ENCODE measurements at places on chromosomes 2 and 18. TPM values are rescaled to one million over a fixed set of nuclear protein-coding genes. Genes with fewer than 3 reads are reported as not detected.

DNA sequence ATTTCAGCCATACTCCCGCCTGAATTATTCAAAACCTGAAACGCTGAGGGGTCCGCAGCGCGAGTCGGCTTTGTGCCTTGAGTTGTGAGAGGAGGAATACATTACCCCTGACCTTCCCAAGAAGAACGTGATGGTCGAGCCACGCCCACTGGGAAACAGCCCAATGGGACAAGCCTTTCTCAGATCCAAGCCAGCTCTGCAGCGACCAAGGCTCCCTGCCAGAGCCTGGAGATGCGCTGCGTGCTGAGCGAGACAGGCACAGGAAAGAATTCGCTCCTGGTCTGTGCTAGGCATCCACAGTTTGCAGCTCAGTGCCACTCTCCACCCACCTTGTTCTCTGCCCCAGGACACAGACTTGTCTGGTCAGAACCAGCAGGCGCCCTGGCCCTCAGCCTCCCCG is 74.1 kb upstream of the GLI2 start:
- no peak for DNase-seq
- H3K36me3 ChIP-seq: peaks cover under 1% of the 10 kb centered on the region
- peaks cover 9% of the 10 kb centered on the region for H3K27me3 ChIP-seq
- H3K4me1 ChIP-seq: no peaks in the 10 kb centered on the region
- no peak overlapping the region for H3K27ac ChIP-seq

- H3K27me3 ChIP-seq: peaks cover 43% of the 10 kb centered on the region
- no peak overlapping the region for H3K27ac ChIP-seq
- H3K4me1 ChIP-seq: no peaks in the 10 kb centered on the region
- no peak for DNase-seq
- H3K36me3 ChIP-seq: no peaks in the 10 kb centered on the region
- no peak overlapping the region for H3K4me3 ChIP-seq
These were observed 33.1 kb upstream of the TWIST2 start for GRCh38 chr2:238814815-238815214.

DNA sequence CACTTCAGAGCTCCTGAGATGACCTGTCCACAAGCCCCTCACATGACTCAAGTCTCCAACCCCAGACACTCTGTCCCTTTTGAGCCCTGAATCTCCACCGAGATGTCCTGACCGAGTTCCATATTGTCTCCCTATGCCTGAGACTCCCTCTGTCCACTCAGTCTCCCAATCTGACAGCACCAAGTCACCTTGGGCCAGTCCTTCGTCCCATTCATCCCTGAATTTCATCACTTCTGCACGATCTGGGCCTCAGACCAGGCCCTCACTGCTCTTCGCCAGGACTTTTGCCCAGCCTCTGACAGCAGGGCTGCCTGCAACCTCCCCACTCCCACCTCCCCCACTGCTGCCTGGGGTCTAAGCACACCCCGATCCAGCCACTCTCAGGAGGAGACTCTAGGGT is 4.3 kb upstream of the MOCOS start:
- H3K36me3 ChIP-seq: peaks cover 4% of the 10 kb centered on the region
- peaks cover 3% of the 10 kb centered on the region for H3K27me3 ChIP-seq
- H3K27ac ChIP-seq: no peak overlapping the region
- DNase-seq: no peak

MYL12B gene
- total RNA-seq: 339 TPM

DNA sequence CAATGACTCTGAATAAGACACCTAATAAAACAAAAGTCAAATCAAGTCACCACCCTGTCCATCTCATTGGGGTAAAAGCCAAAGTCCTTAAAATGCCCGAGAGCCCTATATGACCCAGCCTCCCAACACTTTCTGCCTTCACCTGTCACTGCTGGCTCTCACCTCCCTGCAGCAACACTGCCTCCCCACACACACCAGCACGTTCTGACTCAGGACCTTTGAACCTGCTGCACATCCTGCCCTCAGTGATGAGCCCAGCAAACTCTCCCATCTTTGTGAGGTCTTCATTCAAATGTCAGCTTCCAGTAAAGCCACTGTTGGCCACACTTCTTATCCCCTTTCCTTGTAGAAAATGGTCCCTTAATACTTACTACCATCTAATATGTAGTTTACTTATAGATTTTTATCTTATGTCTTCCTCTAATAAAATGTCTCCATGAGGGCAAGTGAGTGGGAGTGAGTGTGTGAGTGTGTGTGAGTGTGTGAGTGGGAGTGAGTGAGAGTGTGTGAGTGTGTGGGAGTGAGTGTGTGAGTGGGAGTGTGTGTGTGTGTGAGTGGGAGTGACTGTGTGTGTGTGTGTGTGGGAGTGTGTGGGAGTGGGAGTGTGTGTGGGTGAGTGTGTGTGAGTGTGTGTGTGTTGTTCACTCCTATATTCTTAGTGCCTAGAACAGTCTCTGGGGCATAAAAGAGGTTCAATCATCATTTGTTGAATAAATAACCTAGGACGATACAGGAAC is 504.7 kb downstream of the EIPR1 start:
- no peaks in the 10 kb centered on the region for H3K4me1 ChIP-seq
- H3K27ac ChIP-seq: no peak overlapping the region
- no peaks in the 10 kb centered on the region for H3K27me3 ChIP-seq

DNA sequence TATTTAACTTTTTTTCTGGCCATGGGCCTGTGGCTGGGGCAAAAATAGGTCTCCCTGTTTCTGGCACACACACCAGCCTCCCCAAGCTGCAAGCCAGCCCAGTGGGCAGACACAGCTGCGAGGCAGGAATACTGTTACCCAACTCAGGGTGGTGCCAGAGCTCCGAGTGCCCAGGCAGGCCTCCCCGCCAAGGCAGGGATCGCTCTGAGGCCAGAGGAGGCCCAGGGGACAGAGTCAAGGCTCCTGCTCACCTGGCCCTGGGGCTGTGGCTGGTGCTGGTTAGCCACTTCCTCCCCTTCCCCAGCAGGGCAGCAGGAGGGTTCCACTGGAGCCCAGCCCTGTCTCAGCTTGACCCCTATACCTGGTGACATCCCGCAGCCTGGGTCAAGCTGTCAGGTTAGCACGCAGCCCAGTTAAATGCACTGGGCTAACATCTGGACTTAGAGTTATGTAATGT is 67.1 kb upstream of the EPAS1 start:
- peak; percentile 50 for DNase-seq
- peak overlapping the region; percentile 16 for H3K4me3 ChIP-seq
- no peaks in the 10 kb centered on the region for H3K36me3 ChIP-seq

FOXI3 gene
- total RNA-seq: not detected

DNA sequence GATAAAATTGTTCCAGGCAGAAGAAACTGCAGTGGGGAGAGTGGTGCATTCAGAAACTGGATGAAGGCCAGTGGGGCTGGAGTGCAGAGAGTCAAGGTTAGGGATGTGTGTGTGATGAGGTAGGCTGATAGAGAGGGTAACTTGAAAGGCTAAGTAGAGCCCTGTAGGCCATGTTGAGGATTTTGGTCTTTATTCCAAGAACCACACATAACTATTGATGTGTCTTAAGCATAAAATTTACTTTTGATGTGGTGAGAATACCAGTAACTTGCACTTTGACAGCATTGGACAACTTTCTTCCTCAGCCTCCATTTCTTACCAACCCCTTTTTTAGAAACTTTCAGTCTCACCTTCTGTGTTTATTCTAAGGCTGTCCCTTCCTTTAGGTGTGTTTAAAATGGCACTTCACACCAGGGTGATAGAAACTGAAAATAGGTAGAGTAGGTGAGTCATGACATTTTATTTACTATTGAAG is 22.6 kb downstream of the MTX2 start:
- no peaks in the 10 kb centered on the region for H3K36me3 ChIP-seq
- no peak overlapping the region for H3K4me3 ChIP-seq
- peaks cover 24% of the 10 kb centered on the region for H3K4me1 ChIP-seq
- H3K27me3 ChIP-seq: no peaks in the 10 kb centered on the region

- H3K4me1 ChIP-seq: no peaks in the 10 kb centered on the region
- H3K36me3 ChIP-seq: no peaks in the 10 kb centered on the region
These were observed 76.0 kb downstream of the AGAP1 start for GRCh38 chr2:235569837-235570236.

SALL3 gene
- total RNA-seq: not detected

DNA sequence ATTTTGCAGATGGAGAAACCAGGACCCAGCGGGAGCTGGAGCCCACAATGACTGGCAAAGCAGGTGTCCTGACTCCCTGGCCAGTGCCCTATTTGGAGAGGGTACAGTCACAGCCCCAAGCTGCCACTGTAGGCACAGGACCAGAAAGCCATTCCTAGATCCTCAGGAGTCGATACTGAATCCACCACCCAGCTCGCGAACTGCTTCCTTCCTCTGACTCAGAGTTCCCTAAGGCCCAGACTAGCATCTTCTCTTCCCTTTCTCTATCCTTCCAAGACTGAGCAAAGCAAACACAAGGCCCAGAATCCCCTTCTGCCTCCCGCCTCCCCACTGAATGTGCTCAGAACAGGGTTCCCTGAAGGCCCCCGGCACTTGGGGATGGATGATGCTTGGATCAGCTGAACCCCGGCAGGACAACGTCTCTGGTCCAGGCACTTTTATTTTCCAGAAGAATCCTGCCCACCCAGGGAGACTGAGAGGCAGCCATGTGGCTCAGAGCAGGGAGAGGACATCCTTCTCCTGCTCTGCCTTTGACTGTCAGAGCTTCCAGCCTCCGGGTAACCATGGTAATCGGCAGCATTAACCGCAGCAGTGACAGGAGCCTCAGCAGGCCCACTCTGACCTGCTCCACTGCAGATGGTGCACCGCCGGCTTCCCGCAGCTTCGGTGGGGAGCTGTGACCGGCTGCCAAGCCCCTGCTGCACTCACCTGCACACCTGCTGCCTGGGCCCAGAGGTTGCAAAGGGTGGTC is 34.8 kb upstream of the KLHL29 start:
- no peak overlapping the region for H3K27ac ChIP-seq
- H3K27me3 ChIP-seq: peaks cover 30% of the 10 kb centered on the region
- DNase-seq: no peak

- H3K4me3 ChIP-seq: no peak overlapping the region
- H3K27me3 ChIP-seq: no peaks in the 10 kb centered on the region
- H3K36me3 ChIP-seq: no peaks in the 10 kb centered on the region
- DNase-seq: no peak
- no peak overlapping the region for H3K27ac ChIP-seq
- no peaks in the 10 kb centered on the region for H3K4me1 ChIP-seq
These were observed 697.5 kb upstream of the RAB6C start for GRCh38 chr2:129281791-129282530.

GRCh38 chr2:144511226-144511810 is 8.6 kb downstream of the ZEB2 start:
- H3K4me1 ChIP-seq: peaks cover 29% of the 10 kb centered on the region
- peaks cover 3% of the 10 kb centered on the region for H3K36me3 ChIP-seq
- peak overlapping the region; percentile 70 for H3K27ac ChIP-seq
- H3K27me3 ChIP-seq: peaks cover 57% of the 10 kb centered on the region

- no peak overlapping the region for H3K4me3 ChIP-seq
- no peaks in the 10 kb centered on the region for H3K36me3 ChIP-seq
- H3K27ac ChIP-seq: no peak overlapping the region
- H3K27me3 ChIP-seq: no peaks in the 10 kb centered on the region
- no peaks in the 10 kb centered on the region for H3K4me1 ChIP-seq
- DNase-seq: no peak
These were observed 160.6 kb downstream of the METTL4 start for GRCh38 chr18:2410688-2411087.

SESTD1 gene
- 11.6 TPM for total RNA-seq

DNA sequence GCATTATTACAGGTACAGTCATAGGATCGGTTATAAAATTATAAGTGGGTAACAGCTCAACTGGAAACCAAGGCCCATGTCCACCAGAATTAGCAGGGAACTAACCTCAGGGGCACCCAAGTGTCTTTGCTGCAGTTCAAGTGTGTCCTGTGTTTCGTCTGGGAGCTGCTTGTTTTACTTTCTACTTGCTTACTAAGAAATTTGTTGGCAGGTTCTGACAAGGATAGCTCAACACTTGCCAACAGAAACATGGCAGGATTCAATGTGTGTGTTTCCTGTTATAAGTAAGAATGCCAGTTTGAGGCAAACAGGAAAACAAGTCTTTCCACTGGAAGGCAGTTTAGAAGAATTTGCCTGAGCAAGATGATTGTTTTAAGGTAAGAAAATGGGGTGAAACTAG is 104.5 kb downstream of the EPHA4 start:
- H3K27me3 ChIP-seq: no peaks in the 10 kb centered on the region
- H3K36me3 ChIP-seq: peaks cover 4% of the 10 kb centered on the region
- H3K27ac ChIP-seq: no peak overlapping the region
- no peak for DNase-seq
- H3K4me1 ChIP-seq: peaks cover 55% of the 10 kb centered on the region

GRCh38 chr18:75112186-75113096 is 96.5 kb downstream of the PTGR3 start:
- no peaks in the 10 kb centered on the region for H3K4me1 ChIP-seq
- peaks cover 1% of the 10 kb centered on the region for H3K27me3 ChIP-seq
- H3K27ac ChIP-seq: no peak overlapping the region
- H3K36me3 ChIP-seq: no peaks in the 10 kb centered on the region
- no peak for DNase-seq

DNA sequence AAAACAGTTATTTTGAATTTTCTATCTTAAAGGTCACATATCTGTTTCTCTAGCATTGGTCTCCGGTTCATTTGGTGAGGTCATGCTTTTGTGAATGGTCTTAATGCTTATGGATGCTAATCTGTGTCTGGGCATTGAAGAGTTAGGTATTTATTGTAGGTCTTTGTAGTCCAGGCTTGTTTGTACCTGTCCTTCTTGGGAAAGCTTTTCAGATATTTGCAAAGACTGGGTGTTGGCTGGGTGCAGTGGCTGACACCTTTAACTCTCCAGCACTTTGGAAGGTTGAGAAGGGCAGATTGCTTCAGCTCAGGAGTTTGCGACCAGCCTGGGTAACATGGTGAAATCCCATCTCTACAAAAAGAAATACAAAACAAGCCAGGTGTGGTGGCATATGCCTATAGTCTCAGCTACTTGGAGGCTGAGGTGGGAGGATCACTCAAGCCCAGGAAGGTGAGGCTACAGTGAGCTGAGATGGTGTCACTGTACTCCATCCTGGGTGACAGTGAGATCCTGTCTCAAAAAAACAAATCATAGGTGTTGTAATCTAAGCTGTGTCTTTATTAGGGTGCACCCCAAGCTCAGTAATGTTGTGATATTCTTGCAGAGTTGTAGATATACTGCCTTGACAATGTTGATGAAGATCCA is 82.3 kb downstream of the FAM117B start:
- no peak overlapping the region for H3K27ac ChIP-seq
- no peaks in the 10 kb centered on the region for H3K27me3 ChIP-seq

HOXD4 gene
- total RNA-seq: not detected

DNA sequence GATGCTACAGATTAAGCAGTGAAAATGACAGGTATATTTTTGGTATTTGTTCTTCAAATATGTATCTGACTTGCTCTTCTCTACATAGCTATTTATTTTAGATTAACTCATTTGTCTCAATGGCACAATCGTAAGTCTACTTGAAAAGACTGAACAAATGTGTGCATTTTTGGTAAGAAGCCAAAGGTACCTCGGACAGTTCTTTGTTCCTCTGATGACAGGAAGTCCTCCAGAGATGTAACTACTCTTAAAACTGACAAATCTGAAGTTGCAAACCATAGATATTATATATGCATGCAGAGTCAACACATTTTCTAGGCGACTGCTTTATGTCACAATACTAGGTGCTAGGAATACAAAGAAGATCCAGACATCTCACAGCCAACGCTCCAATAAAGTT is 36.7 kb downstream of the NDUFAF7 start:
- no peak overlapping the region for H3K27ac ChIP-seq
- H3K4me3 ChIP-seq: no peak overlapping the region
- no peak for DNase-seq
- H3K27me3 ChIP-seq: no peaks in the 10 kb centered on the region

- no peak overlapping the region for H3K27ac ChIP-seq
- no peak overlapping the region for H3K4me3 ChIP-seq
- peaks cover 9% of the 10 kb centered on the region for H3K4me1 ChIP-seq
- DNase-seq: no peak
- peaks cover 38% of the 10 kb centered on the region for H3K27me3 ChIP-seq
- H3K36me3 ChIP-seq: peaks cover 2% of the 10 kb centered on the region
These were observed 78.2 kb downstream of the SH3RF3 start for GRCh38 chr2:109207176-109207575.

Data from activated CD4-positive, alpha-beta memory T cell treated with anti-CD3 and anti-CD28 coated beads for 36 hours (primary cell).